Activated CD4-positive, CD25-positive, alpha-beta regulatory T cell treated with anti-CD3 and anti-CD28 coated beads, Interleukin-2, amount 50 U/mL, for 72 hours (primary cell): ENCODE measurements at places on chromosomes 3 and 15.

DNA sequence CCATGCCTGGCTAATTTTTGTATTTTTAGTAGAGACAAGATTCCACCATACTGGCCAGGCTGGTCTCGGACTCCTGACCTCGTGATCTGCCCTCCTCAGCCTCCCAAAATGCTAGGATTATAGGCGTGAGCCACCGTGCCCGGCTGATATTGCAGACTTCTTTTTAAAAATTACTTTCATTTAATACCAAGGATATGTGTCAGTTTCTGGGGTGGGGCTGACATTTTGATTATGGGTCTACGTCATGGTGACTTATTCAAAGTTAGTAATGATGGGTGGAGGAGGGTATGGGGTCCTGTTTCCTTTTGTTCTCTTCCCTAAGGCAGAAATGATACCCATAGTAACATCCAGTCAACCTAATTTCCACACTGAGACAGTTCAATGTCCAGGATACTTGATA is 34.7 kb downstream of the GBE1 start:
- DNase-seq, result no peak

GRCh38 chr3:22981166-22981565 is 222.0 kb upstream of the UBE2E2 start:
- DNase-seq, result no peak

DNA sequence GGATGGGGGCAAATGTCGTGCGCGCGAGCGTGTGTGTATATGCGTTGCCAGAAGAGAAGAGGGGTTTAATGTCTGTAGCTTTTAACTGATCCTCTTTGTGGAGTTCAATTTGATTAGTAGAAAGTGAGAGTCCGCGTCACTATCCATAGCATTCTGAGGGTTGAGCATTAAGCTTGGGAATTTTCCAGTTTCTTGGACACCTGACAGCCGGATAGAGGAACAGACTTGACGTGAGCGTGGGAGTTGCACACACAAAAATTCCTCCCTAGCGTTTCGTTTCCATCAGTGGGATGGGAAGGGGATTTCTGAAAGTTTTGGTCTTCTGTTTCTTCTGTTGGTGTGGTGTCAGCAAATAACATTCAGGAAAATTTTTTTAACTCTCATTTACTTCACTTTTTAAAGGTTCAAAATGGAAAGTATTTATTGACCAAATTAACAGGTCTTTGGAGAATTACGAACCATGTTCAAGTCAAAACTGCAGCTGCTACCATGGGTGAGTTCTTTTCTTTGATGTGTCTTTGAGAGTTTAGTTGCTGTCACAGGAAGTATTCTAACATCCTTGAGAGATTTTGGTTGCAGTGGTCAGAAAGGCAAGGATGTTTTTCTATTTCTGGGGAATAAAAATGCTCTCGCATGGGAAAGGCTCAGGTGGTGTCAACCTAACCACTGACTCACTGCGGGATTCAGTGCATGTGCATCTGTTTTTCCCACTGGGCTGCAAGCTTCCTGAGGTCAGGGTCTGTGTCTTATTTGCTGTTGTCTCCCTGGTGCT is 841 bp downstream of the POGLUT1 start:
- no peak for DNase-seq

- DNase-seq, result no peak
Observed at GRCh38 chr3:59401924-59402323, 352.1 kb upstream of the CFAP20DC start.

DNA sequence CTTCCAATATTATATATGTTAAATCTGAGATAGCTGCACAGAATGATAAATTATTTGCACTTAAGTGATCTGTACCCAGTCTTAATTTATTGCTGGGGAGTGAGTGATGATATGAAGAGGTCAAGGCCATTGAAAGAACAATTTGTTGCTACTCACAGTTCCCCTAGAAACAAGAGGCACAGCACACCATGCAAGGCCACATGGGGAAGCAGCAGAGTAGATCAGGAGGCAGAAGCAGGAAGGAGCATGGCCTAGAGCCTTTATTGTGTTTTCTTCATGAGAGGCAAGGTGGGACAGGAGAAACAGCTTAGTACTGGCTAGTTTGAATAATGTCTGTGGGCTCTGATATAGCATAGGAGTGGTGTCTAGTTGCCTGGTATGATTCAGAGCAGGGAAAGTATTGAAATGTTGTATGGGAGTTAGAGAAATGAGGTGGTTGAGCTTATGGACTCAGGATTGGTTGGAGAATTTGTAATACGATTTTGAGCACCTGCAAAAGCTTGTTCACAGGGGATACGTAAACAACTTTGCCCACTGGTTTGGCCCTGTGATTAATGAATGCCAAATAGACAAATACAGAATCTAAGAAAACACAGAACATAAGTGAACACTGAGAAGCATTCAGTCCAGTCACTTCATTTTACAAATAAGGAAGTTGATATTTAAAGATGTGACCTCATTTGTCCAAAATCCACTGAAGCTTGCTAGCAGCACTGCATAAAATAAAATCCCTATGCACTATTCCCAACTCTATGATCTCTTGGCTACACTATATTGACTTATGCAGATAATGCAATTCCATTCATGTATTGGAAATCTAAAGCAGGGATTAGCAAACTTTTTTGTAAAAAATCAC is 71.7 kb downstream of the TMCO5A start:
- no peak for DNase-seq

- DNase-seq, result no peak
Observed at GRCh38 chr3:197014942-197015575, 14.6 kb downstream of the MELTF start.

DNA sequence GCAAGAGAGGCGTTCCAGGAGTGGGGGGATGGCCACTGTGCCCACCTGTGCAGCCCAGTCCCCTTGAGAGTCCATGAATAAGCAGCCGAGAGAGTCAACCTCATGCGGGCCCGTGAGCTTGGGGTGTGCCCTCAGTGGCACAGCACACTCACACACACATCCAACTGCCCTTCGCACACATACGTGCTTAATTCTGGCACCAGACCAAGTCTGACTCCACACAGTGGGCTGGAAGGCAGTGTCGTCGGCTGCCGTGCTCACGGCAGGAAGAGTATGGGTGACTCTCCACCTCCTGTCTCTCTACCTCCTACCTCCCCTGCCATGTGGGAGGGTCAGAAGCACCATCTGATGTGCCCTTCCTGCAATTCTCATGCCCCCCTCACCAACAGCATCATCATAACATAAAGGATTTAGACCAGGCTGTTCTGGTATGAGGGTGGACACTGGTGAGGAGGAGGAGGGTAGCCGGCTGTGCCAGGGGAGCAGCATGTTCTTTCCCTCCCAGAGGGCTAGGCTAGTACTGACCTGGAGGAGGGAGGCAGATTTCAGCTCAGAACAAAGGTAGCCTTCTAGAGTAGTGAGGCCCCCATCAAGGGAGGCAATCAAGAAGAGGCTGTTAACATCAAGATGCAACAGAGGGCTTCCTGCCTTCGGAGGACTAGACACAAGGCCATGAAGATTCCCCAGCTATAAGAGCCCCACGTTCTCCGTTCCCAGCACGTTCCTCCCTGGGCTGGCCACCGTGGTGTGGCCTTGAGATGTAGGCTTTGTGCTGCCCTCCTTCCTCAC is 5.3 kb upstream of the STRA6 start:
- no peak for DNase-seq

- no peak for DNase-seq
Observed at GRCh38 chr3:28606283-28606682, 257.7 kb upstream of the AZI2 start.

DNA sequence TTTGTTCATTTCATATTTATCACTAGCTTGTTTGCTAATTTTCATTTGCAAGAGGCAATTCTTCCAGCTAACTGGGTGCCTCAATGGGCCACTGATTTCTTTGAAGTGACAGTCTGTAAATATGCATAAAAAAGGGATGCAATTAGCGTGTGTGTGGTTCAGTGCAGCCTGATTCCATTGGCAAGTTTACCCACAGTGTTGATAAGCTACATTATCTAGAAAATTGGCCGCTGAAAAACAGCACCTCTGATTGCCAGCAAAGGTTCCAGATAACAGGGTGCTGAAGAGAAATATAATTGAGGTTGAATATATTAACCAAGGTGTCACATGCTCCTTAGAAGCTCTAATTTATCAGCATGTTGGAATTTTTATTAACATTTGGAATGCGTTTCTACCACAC is 76.9 kb downstream of the SAMMSON start:
- DNase-seq, result no peak

GRCh38 chr3:40714771-40715345 is 190.1 kb downstream of the ZNF621 start:
- DNase-seq, result no peak

DNA sequence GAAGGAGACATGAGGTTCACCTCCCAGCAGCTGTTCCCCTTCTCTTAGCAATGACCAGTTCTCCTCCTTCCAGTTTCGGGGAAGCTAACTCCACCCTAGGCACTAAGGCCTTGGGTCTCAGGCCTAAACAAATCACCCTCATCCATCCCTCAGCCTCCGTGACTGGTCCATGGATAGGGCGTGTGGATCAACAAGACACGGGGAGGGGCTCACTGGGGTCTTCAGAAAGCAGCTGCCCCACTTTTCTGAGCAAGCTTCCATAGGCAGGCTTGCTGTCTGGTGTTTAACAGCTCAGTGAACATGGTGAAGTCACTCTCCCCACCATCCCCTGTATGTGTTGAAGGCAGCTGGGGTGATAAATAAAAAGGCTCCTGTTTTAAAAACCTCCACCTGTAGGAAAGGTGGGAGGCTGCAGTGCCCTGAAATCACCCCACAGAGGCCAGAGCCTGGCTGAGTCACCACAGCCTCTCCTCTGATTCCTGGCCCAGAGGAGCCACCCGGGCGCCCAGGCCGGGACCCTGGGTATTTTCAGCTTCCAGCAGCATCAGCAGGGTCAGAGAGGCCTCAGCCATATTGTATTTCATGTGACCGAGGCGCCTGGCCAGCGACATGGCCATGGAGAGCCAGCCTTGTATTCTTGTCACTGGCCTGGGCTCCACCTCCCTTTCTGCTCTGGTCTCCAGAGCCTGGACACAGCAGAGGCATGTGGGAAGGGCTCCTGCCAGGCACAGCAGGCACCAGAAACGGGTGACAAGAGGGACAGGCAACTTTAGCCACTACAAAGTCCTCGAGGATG is 60.3 kb upstream of the HERC1 start:
- no peak for DNase-seq

DNA sequence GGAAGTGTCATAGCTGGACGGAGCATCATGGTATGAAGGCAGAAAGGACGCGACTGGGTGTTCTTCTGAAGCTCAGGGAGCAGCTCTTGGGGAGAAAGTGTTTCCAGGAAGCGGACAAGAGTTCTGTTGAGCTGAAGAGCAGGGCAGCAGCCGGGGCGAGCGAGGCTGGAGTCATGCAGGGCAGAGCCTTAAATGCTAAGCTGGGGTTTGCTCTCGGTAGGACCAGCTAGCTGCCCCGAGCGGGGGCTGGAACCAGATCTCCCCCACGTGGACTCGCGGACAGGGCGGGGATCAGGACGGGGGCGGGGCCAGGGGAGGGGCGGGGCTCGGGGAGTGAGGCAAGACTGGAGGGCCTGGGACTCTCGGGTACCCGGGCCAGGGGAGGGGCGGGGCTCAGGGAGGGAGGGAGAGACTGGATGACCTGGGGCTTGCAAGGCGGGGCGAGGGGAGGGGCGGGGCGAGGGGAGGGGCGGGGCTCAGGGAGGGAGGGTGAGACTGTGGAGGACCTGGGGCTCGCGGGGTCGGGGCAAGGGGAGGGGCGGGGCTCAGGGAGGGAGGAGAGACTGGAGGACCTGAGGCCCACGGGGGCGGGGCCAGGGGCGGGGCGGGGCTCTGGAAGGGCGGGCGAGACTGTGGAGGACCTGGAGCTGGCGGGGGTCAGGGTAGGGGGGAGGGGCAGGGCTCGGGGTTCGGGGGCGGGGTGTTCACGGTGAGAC is 461 bp upstream of the FAH start:
- peak; percentile 80 for DNase-seq

DNA sequence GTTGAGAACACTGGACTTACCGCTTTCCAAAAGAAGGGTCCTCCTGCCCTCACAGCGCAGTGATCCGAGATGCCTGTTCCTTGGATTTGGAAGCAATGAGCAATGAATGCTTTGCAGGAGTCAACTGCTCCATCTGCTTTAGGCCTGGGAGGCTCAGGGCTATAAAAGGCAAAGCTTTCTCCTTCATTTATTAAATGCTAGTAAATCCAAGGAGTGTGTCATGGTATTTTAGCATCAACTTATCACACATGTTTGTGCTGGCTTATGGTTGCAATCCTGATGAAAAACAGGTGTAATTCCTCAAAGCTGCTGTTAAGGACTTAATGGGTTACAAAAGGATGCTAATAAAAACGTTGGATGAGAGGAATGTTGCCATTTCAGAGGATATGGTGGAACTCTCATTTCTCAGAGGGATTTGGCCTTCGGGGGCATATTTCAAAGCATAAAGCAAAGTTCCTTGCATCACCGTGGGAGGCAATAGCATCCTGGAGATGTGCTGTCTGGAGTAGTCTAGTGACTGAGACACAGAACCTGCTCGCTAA is 158.5 kb upstream of the TPM1 start:
- no peak for DNase-seq

DNA sequence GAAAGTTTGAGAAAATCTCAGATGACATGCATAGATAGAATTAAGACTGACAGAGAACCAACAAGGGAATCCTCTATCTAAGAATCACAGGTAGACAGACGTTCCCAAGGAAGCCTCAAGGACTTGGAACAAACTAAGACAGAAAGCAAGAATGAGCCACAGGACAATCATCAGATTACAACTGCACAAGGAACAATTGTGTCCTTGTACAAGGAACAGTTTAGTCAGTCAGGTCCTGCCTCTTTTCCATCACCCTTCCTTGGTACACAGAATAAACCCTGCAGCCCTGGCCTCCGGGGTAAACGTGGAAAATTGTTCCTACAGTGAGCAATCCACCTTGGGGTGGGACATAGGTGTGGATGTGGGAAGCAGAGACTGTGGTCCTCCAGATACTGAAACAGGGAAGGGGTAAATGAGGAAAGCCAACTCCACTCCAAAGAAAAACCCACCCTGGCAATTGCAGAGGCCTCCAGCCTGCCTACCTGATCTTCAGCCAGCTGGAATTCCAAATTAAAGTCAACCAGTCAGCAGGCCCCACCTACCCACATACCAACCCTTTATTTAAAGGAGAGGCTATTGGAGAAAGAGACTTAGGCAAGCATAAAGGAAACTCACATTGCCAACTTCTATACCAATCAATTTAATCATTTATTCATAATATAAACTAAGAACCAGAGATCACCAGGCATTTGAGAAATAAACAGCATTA is 73.4 kb downstream of the ULK4 start:
- DNase-seq, result no peak

- no peak for DNase-seq
Observed at GRCh38 chr3:116841003-116841735, 131.6 kb downstream of the TUSC7 start.
